ENCODE measurements at places on chromosomes 3 and 15. TPM values are rescaled to one million over a fixed set of nuclear protein-coding genes. Genes with fewer than 3 reads are reported as not detected.

DNA sequence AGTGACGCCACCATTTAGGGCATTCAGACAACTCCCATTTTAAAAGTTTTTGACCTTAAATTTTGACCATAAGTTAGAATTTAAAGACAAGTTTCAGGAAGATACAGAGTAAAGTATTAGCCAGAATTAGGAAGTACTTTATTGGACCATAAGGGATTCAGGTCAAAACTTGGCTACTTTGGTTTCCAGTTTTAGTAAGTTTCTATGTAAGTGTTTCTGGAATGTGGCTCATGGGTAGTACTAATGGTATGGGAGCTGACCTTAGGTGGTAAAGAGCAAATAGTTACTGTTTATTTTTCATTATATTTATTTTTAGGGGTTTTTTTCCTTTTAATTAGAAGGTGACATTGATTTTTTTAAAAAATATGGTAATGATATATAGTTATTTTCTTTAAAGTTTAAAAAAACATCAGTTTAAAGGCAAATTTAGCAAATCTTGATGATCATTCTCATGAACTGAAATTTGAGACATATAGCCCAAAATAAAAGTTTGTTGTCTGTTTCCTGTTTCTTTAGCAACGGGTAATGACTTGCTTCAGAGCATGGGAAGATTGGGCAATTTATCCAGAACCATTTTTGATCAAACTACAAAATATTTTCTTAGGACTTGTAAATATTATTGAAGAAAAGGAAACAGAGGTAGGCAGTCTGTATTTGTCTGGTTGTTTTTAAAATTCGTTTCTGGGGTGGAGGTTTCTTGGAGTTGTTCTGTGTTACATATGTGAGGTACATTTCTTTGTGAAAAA is 34.3 kb downstream of the U2SURP start:
- DNase-seq: no peak

DNA sequence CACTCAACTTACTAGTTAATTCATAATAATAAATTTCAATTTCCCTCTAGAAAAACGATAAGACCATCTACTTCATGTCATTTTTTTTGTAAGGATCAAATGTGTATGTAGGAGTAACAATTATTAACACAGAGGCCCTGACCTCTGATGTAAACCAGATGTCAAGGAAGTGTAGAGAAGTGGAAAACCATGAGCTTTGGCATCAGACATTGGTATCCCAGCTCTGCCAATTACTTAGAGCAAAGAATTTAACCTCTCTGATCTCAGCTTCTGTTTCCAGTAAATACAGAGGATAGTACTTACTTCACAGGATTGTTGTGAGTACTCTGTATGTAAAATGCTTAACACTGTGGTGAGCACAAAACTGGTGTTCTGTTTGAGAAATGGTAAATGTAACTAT is 17.5 kb downstream of the AQR start:
- DNase-seq: no peak

DNA sequence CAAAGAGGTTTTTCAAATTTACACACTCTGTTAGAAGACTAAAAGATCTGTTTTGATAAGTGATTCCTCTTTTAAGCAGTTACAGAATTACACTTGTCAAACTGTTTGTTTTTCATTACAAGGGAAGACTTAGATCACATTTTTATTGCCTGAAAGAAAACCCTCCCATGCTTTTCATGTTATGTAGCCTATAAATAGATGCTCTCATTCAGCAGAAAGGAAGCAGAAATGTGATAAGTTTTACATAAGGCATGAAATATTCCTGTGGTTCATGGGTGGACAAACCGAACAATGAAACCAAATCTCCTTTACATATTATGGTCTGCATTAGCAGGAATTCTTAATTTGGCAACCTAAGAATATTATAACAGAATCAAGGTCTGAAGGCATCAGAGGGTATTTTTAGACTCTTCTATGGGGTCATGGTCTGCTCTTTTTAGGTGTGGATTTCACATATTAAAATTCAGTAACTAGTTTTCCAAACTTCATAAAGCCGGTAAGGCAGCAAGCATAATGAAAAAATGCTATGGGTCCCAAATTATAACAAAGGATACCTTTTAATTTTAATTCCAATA is 37.3 kb upstream of the FXR1 start:
- DNase-seq: no peak

GRCh38 chr15:83559310-83559966 is 94.5 kb upstream of the ADAMTSL3 start:
- DNase-seq: peak; percentile 43

GRCh38 chr3:57731311-57731710 is 24.8 kb upstream of the SLMAP start:
- DNase-seq: no peak

DNA sequence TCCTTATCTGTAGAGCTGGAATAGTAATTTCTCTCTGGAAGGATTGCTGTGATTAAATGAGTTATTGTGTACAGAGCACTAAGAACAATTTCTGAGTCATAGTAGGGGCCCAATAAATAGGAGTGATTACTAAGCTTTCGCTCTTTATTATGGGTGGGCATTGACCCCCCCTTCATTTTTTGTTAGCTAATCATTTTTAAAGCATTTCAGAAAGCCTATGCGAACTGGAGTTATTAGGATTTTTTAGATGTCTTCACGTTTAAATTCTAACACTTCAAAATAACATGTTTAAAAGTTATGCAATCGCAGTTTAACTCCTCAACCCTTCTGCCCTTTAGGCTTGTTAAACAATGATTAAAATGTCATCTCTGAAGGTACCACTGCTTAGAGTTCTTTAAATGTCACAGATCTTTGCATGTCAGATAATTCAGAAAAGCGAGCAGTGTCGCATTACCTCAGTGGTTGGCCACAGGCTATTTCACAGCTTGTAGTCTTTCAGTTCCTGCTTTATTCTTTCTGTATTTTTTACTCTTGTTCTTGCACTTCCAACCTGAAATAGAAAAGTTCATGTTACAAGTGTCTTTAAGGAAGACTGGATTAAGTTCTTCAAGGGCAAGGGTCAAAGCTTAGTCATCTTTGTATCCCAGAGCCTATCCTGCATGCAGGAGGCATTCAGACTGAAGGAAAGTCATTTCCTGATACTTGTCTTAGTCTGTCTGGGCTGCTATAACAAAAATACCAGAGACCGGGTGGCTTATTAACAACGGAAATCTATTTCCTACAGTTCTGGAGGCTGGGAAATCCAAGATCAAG is 102.9 kb downstream of the FNDC3B start:
- DNase-seq: no peak

- no peak for DNase-seq
Observed at GRCh38 chr15:44038755-44039191, 156.3 kb downstream of the FRMD5 start.

GRCh38 chr3:127680146-127680661 is 7.5 kb downstream of the ABTB1 start:
- no peak for DNase-seq

DNA sequence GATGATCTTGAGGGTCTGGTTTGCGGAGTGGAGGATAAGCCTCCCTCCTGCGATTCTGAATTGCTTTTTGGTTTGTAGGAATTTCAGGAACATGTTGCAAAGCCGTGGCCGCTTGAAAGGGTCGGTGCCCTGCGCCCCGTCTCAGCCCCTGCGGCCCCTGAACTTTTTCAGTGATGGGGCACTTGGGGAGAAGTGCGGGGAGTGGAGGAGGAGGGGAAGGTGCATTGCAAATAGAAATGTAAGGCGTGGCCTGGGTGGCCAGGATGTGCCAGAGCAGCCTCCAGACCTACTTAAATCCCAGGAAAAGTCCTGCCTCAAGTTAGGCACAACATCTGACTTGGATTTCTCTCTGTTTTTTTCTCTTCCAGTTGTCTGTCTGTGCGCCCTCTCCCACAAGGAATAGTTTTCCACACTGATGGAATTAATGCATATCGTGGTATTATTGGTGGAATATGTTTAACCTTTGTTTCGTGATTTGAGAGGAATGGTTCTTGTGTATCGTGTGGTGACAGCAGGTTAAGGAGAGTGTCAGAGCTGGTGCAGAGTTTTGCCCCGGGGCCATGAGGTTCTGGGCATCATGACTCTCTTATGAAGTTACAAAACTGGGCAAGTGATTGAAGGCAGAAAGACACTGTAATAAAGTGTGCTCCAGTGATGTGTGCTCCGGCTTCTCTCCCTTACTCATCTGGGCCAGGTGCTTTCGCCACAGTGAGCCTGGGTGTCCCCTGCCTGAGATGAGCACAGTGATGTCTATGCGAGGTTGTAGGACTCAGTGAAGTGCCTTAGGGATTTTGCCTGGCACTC is 153.8 kb downstream of the PGPEP1L start:
- no peak for DNase-seq

DNA sequence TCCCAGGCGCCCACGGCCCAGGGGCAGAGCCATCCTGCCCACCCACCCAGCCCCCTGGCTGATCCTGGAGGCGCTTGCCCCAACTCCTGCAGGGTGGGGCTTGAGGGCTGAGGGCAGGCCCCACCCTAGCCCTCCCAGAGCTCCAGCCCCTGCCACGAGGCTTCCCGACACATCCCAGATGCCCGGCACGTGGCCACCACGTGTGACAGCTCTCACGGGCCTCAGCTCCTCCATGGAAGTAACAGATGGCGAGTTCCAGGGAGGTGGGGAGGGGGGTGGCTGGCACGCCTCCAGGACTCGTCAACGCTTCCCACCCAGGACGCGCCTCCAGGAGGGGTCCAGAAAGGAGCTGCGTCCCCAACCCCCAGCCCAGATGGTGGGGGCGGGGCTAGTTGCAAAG is 29.1 kb downstream of the PLXND1 start:
- DNase-seq: peak; percentile 51

DNA sequence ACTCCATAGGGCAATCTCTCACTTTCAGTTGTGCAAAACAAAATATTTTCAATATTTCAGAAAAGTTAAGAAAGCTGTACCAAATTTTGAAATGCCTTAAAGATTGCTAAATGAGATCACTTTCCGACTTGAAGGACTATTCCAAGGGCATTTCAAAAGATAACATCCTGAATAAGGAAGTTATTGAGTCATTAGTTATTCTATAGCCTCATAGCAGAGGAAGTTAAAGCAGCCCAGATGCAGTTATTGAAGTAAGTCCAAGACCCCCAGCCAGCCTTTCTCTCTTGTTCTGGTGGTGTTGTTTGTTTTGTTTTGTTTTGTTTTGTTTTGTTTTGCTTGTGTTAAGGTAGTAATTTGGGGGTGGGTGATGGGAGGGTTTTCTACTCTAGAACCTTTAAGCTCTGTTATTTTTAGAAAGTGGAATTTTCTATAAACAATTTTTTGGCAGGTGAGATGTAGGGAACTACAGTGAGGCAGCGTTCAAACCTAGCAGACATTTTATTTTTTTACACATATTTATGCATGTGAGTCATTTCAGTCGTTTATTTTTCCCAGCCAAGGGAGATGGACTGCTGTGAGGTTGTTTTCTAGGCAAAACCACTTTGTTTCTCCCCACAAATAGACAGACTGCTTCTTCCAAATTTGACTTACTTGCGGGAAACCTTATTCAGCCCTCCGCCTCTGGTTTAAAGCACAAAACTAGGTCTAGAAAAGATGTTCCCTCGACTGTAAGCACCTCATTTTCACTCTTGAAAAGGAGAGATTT is 216.3 kb upstream of the ARPP21 start:
- DNase-seq: no peak

DNA sequence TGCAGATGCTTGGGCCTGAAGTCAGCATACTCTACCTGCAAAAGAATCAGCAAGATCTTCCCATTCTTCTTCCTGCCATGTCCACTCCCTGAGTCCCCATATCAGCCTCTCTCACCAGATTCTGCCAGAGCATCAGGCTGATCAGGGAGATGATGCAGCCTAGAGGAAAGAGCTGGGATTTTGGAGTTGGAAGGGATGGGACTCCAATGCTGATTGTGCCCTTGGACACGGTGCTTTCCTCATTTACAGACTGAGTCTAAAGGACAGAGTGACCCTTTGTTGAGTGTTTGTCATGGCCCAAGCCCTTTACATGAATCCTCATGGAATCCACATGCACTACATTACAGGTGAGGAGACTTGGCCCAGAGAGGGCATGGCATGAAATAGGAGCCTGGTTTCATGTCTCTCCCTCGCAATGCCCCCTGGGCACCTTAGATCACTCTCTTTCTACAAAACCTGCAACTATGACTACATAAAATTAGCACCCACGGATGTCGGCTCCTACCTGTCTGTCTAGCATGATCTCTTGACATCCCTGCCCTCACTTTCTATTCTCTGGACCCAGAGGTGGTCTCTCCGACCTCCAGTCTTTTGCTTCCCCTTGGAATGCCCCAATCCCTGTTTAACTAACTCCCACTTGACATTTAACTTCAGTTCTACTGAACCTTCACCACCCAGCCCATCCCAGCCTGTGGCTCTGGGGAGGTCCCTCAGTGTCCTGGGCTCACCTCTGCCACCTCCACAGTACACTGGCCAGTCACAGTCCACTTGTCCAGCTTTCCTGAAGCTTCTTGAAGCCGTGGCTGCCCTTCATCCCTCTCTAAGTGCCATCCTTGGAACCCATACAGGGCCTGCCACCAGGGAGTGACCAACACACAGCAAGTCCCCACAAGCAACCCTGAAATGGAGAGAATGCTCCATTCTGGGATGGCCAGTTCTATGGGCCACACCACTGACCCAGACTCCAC is 173.5 kb downstream of the ABHD5 start:
- no peak for DNase-seq

DNA sequence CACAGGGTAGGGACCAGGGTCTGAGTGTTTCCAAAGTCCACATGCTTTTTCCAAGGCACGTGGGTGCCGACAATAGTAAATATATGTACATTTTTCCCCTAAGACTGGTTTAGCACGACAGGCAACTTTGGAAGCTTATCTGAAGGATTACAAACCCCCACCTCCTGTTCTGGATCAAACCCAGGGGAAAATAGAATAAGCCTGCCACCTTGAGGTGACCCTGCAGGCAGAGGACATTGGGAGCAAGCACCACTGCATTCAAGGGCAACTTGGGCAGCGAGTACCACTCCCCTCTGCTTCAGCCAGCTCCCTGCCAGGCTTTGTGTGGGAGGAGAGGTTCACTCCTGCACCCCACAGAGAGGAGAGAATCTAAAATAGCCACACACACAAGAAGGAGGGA is 44.8 kb downstream of the KBTBD12 start:
- DNase-seq: peak; percentile 44

DNA sequence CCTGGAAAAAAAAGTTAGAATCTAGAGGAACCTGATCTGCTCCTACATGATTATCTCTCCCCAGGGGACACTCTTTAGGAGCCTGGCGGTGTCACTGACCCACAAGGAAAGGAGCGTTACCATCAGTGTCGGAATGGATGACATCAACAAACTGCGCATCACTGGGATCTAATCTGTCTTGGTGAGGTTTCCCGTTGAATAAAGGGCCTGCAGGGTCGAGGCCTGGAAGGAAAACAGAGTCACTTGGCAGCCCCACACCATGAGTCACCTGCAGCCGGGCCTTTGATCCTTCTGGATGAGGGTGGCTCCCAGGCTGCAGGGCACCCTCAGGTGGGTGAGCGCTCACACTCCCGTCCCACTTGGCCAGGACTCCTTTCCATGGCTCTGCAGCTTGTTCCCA is 25.0 kb downstream of the LIPH start:
- DNase-seq: no peak

- DNase-seq: no peak
Observed at GRCh38 chr15:60419753-60420152, 22.0 kb upstream of the ANXA2 start.

Gene C15orf39
- 27.0 TPM for total RNA-seq

Gene FAM3D
- 98.6 TPM for total RNA-seq

Gene COL6A5
- total RNA-seq: not detected

Gene TLR9
- total RNA-seq: 1.4 TPM

Gene SERPINI2
- 0.23 TPM for total RNA-seq

Gene PRTG
- total RNA-seq: 1.4 TPM
